H4 (cell line): ENCODE measurements at places on chromosomes 2 and 18. TPM values are rescaled to one million over a fixed set of nuclear protein-coding genes. Genes with fewer than 3 reads are reported as not detected.
A peak's percentile ranks its signal among the peaks of the same experiment; 100 is the strongest.

DNA sequence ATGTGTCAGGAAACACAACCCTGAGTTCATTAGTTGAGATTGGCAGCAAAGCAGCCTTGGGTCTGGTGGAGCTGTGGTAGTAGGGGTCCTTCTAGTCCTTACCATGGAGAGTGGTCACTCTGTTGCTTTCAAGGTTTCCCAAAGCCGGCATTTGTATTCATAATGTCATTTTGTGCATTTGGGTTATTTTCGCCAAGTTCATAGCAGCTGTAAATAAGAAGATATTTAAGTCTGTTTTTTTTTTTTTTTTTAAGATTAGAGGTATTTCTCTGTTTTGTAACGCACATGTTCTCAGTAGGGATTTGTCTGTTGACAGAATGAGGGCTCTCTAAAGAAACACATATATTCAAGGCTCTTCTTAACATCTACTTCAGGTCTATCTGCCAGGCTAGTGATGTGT lies 114.1 kb downstream of the PRPF40A start:
- no peak for DNase-seq

DNA sequence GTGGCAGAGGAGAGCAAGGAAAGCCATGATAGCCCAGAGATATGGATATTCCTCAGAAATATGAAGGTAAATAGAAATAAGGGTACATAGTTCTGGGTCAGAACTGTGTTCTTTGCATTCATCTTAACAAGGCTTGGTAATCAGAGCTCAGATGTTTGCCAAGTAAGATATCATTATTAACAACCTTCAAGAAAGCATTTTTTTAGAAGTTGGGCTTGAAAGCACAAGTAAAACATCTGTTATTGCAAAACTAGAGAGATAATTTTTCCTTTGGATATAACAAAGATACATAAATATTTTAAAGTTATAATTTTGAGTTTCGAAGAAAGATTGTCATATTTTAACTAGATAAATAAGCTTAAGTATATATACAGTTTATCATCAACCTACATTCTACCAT lies 171.4 kb downstream of the ZNF804A start:
- no peak for DNase-seq

DNA sequence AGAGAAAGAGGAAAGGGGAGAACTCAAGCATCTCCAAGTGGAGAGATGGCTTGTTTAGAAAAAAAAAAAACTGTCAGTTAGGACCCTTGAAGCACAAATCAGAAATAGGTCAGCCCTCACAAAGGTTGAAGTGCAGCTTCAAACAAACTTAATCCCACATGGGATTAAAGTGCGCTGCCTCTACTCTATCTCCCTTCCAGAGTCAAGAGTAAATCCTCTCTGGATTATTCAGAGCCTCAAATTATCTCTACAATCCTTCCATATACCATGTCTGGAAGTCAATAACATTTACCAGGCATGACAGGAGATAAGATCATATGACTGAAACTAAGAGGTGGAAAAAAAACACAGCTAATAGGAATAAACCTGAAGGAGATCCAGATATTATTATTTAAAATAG lies 69.8 kb downstream of the SMAD7 start:
- DNase-seq = no peak

GRCh38 chr18:44869533-44869932 lies 188.8 kb downstream of the SETBP1 start:
- DNase-seq = no peak

- no peak for DNase-seq
These were observed 589.6 kb upstream of the FAM98A start for GRCh38 chr2:34188464-34189303.

- no peak for DNase-seq
These were observed 95.5 kb upstream of the AGAP1 start for GRCh38 chr2:235398321-235398720.

DNA sequence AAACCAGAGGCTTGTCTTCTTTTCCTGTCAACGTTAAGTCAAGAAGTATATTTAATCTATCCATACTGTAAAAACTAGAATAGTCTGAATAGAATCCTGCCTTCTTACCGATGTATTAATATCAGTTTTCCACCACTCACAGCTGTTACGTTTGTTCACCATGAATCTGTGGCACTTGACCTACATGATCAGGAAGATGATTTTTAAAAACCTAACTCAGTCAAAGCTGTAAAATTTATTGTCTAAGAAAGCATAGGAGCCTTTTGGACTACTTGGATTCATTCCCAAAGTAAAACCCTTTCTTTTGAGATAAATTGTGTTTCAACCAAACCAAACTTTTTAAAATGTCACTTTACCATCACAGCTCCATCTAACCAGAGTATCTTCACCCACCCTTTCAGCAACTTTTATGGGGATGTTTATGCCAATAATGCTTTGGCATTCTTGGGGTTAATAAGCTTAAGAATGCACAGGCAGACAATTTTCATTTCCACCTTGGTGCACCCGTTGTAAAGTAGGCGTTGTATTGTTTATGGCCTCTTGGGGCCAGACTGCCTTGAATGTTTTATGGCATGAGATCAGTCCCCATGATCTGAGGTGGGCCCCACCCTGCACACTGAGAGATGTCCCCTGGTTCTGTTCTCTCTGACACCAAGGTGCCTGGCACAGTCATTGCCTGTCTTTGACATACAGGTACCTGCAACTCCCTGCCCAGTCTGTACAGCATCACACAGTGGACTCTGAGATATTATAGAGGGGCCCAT lies 176.2 kb upstream of the EPAS1 start:
- no peak for DNase-seq

- no peak for DNase-seq
These were observed 19.8 kb upstream of the RGPD4 start for GRCh38 chr2:107806901-107807300.

GRCh38 chr2:12321886-12322285 lies 394.9 kb upstream of the TRIB2 start:
- no peak for DNase-seq

GRCh38 chr2:136246086-136246669 lies 128.2 kb upstream of the CXCR4 start:
- DNase-seq = peak; percentile 81

DNA sequence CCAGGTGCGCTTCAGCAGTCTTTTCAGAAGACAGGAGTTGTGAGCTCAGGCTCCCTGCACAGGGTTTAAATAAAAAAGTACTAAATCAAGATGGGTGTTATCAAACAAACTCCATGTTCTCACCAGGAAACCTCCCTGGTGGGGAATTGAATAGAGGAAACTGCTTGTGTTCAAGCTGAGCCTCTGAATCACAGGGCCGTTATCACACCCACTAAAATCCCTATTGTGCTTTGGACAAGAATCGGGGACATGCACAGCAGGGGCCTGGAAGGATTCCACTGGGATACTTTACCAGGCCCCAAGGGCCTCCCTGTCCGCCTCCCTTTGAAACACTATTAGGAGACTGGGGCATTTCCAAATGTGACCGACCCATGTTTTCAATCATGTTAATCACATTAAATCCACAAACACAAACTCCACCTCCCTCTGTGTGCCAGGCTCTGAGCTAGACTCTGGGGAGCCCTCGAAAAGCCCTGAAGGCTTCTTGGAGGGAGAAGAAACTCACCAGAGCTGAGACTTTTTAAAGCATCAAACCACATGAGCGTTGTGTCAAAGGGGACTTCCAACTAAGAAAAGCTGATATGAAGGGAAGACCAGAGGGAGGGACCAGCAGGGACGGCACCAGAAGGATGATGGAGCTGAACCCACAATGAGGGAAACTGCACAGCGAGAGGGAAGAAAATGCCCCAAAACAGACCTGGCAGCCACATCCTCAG lies 458.7 kb upstream of the ID2 start:
- DNase-seq = no peak

DNA sequence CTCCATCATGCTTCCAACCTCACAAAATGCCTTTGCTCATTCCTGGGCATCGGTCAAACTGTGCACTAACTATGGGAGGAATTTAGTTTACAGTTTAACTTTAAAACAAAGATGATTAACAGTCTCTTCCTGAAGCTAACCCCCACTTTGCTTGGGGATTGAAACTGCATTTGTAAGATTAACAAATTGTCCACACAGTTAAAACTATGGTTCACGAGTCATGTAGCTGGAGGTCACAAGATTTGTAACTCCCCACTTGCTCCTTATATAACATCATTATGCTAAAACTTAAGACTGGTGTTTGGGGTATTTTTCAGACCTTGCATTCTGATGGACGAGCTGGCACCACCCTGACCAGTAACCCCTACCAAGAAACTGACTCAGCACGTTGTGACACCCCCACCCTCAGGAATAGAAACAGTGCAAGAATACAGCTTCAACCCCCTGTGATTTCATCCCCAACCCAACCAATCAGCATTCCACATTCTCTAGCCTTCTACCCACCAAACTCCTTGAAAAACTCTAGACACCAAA lies 252.3 kb downstream of the MBD5 start:
- DNase-seq = no peak

DNA sequence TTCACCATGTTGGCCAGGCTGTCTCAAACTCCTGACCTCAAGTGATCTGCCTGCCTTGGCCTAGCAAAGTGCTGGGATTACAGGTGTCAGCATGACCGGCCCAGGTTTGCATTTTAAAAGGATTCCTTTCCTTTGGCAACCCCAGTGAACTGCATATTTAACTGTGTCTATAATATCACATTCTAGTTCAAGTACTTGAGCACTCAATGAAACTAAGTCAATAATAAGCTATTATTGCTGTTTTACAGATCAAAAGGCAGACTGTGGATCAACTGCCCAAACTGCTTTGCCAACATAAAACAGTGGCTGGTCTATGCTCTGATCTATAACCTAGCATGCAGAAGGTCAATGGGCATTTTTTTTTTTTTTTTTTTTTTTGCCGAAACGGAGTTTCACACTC lies 144.5 kb downstream of the USP34 start:
- DNase-seq = no peak

DNA sequence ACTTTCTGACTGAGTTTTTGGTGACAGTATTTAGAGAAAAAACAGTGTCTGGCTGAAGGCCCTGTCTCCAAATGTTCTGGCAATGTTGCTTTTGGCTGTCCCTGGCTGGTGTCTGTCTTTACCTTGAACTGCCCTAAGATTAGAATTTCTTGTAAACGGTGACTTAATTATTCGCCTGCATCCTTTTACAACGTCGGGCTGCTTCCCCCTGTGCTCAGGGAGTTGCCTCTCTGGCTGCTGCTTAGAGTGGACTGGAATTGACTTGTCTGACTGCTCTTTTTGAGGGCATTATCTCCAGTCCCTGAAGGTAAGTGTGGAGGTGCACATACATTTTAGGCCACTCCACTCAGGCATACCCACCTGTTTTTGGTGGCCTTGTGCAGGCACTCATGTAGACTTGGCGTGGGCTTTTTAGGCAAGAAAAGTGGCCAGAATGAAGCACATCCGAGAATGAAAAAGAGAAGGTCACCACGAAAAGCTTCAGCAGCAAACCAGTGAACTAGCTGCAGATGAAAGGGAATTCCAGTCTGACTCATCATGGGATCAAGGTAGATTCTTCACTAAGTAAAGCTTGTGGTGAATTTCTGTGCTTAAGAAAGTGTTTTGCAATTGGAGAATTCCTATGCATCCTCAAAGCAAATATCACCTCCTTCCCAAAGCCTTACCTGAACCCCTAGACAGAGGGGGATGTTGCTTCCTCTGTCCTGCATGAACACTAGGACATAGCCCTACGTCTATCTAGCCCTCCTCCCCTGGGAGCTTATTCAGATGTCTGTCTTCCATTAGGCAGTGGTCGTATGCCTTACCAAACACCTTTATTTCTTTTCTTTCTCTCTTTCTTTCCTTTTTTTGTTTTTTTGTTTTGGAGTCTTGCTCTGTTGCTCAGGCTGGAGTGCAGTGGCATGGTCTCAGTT lies 230.3 kb upstream of the TRIB2 start:
- DNase-seq = no peak

TMEM200C gene
- 0.31 and 0.35 TPM in 2 replicates for total RNA-seq

DBI gene
- total RNA-seq = 301 and 339 TPM in 2 replicates

ARHGAP28 gene
- 26.4 and 32.3 TPM in 2 replicates for total RNA-seq

SCYGR4 gene
- not detected in 2 replicates for total RNA-seq

SERPINB5 gene
- total RNA-seq = 1.1 TPM in 1 of 2 replicates, not detected in the other

CTIF gene
- 4.7 and 5.0 TPM in 2 replicates for total RNA-seq

CNOT11 gene
- total RNA-seq = 58.2 and 69.8 TPM in 2 replicates

C2orf78 gene
- total RNA-seq = 0.31 and 0.45 TPM in 2 replicates
